ENCODE measurements at places on chromosomes 5 and 9.

DNA sequence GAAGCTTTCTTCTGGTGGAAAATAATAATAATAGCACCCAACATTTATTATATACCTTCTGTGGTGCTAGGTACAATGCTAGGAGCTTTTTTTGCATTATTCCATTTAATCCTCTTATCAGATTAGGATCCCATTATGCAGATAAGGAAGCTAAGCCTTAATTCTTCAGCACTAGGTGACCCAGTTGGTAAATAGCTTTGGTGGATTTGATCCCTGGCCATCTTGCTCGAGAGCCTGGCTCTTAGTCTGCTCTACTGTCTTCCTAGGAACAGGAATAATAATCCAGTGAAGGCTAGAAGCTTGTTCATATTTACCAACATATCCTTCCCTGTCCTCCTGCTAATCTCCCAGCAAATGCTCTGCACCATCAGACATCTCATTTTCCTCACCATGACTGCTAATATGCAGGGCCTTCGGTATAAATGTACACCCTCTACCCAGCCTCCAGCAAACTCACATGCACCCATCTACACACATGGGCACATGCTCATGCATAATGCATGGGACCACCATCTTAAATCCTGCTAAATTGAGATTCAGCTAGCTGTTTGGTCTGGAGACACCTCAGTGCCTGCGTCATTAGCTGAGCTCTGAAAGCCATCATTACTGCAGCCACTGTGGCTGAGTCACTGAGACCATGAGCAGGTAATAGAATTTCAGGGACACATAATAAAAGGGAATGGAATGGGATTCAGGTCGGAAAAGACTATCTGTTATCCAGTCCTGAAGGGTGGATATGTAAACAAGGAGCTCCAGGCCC lies 87.5 kb downstream of the TRIM32 start:
- DNase-seq, result no peak

DNA sequence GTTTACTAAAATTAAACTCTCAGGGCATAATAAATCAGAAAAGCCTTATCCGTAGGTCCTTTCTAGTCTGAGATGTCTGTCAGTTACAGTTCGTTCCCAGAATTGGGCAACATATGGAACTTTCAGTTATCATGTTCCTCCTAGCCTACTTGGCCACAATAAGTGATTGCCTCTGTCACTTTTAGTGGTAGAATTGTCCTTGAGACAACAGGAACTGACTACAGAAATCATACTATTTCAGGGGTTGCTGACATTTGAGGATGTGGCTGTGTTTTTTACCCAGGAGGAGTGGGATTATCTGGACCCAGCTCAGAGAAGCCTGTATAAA lies 956 bp downstream of the ZNF189 start:
- no peak for DNase-seq

DNA sequence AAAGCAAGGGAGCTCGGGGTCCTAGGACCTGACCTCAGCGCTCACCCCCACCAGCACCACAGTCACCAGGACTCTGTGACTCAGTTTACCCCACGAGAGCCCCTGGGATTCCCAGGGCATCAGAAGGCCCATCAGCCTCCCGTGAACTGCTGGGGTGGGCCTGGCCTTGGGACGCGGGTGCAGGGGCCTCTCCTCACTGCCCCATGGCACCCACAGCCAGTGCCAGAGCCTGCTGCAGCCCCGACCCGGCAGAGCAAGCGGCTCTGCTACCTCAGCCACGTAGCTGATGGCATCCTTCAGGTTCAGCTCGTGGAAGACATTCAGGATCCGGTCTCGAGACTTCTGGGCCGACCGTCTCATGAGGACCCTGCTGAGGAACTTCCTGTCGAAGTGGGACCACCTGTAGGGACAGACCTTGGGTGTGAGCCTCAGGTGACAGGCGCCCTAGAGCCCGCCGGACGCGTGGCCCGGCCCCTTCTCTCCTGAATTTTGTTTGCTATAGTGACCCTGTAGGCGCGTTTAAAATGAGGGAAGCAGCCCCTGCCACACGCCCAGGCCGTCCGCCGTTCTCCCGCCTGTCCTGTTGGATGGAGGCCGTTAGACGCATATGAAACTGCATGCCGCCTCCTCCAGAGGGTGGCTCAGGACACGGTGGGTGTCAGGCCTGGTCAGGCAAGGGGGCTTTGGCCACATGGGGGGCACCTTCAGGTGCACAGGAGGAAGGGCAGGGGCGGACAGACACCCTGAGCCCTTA lies 36.8 kb downstream of the EXOC3 start:
- no peak for DNase-seq

GRCh38 chr9:69955536-69956355 lies 87.9 kb upstream of the MAMDC2 start:
- no peak for DNase-seq

DNA sequence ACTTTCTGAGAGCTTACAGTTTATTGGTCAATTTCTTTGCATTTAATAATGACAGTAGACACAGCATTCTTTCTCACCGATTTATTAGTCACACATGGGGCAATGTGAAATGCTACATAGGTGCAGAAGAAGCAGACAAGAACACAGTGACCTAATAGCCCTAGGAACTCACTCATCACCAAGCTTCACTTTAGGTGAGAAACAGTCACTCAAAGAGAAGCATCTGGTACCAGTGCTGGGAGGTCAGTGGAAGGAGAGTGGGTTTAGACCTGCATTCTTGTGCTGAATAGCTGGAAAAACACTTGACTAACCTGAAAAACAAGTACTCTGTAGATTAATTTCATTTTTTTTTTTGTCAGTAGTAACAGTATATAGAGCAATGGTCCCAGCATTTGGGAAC lies 179.6 kb downstream of the GRIA1 start:
- no peak for DNase-seq

DNA sequence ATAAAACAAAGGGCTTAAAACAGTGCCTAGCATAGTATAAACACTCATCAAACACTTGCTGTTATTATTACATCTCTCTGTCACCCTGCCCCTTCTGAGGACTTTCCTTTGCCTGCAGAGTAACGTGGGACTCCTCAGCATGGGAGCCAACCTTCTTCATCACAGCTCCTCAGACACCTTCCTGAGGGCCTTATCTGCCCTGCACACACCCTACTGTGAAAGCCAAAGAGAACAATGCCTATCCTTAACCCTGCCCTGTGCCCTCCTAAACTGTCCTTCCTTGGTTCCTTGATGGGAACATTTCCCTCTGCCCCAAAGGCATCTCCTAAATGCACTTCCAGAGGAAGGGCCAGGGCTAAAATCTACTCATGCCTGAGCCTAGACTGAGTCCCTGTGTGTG lies 20.6 kb upstream of the HAND1 start:
- DNase-seq, result no peak

- DNase-seq, result no peak
These were observed 507.8 kb downstream of the PDE4D start for GRCh38 chr5:59385700-59386099.

- DNase-seq, result peak; percentile 39
These were observed 1.1 kb downstream of the JADE2 start for GRCh38 chr5:134526483-134527155.

- DNase-seq, result no peak
These were observed 69.0 kb downstream of the MTAP start for GRCh38 chr9:21871256-21871975.

- DNase-seq, result no peak
These were observed 41.6 kb downstream of the SPIN1 start for GRCh38 chr9:88429595-88430430.

DNA sequence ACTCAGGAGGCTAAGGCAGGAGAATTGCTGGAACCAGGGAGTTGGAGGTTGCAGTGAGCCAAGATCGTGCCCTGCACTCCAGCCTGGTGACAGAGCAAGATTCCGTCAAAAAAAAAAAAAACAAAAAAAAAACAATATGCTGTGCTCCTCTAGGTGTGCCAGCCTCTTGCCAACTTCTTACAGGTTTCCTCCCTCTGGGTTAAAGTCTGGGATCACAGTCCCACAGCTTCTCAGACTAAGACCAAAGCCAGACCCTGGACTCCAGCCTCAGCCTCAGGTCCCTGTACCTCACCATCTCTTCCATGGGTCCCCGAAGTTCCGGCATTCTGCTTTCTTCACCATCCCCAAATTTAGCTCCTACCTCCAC lies 180.8 kb upstream of the MVB12B start:
- DNase-seq, result no peak

- no peak for DNase-seq
These were observed 170.6 kb upstream of the MRPS30 start for GRCh38 chr5:44637916-44638869.

DNA sequence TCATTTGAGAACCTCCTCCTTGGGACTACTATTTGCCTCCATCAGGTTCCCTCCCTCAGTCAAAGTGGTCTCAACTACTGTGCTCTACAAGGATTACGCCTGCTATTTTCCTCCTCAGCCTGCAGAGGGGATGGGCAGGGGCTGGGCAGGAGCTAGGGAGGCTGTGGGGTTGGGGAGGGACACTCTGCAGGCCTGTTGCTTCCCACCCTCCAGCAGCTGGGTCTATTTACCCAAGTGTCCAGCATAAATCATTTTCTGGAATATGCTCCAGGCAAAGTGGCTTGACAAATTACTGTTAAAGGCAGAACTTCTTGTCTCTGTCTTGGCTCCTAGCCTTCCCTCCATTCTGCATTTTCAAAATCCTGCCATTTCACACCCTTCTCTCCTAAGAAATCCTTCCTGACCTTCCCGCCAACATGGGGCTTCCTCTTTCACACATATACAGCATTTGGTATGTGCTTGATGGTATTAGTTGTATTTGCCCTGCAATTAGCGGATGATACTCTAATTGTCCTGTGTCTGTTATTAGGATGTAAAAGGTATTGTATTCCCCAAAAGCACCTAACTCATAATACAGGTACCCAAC lies 106.7 kb downstream of the EFNA5 start:
- DNase-seq, result no peak

Measured in effector CD4-positive, alpha-beta T cell (primary cell).